ENCODE measurements at places on chromosomes 13 and 19.
A peak's percentile ranks its signal among the peaks of the same experiment; 100 is the strongest.

- DNase-seq, result no peak
Observed at GRCh38 chr13:30752201-30752797, 17.0 kb downstream of the ALOX5AP start.

GRCh38 chr13:43285933-43286597 lies 262.7 kb downstream of the DNAJC15 start:
- no peak for DNase-seq

GRCh38 chr13:100899720-100900316 lies 225.2 kb upstream of the TMTC4 start:
- DNase-seq, result no peak

- DNase-seq, result no peak
Observed at GRCh38 chr13:24223341-24224231, 63.1 kb downstream of the SPATA13 start.

- no peak for DNase-seq
Observed at GRCh38 chr13:20719783-20720182, 16.3 kb downstream of the IL17D start.

DNA sequence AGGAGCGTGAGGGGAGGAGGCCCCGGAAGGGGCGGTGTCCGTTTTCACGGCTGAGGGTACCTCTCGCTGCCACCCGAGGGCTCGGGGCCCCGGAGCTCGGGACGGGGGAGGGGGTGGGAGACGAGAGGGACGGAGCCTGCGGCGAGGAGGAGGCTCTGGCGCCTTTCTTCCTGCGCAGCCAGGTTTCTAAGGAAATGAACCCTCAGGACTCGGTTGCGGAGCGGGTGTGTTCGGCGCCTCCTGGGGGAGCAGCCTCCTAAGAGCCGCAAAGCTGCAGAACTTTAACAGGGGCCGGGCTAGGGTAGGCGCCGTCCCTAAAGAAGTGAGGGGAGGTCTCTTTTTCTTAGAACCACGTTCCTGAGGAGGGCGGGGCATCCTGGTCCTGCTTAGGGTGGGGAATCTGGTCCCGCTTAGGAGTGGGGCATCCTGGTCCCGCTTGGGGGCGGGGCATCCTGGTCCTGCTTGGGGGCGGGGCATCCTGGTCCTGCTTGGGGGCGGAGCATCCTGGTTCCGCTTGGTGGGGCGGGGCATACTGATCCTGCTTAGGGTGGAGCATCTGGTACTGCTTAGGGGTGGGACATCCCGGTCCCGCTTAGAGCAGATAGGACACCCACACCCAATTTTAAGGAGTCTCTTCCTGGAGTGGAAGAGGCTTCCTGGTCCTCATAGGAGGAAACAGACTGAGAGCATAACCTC lies 6.2 kb downstream of the SYT5 start:
- DNase-seq, result no peak

DNA sequence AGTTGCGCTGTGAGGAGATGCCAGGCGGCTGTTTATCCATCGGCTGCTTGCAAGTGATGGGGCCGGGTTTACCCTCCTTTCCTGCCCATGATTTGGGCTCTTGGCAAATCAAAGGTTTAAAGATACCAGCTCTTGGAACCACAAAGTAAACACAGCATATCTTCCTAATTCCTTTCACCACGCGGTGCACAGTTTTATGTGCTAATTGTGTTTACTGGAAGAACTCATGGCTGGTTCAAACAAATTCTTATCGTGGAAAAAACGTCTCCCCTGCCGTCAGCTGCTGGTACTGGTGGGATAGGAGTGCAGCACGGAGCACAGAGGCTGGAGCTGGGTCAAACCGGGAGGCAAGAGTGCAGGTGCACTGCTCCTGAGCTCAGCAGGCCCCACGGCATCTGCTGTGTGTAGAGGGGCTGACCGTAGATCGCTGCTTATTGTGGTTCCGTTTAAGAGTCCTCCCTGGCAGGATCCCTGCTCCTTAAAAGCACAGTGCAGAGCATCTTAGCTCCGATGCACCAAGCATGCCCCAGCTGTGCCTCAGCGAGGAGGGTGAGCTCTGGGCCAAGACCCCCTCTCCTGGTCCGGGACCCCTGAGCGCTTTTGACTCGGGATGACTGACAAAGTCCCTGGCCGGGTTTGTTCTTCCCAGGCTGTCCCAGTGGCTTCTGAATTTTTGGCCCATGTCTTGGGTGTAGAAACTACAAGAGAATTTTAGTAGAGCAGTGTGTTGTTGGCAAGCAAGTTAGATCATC lies 51.3 kb upstream of the GAS6 start:
- DNase-seq, result no peak

- no peak for DNase-seq
Observed at GRCh38 chr19:13211426-13212308, 61.5 kb downstream of the IER2 start.

DNA sequence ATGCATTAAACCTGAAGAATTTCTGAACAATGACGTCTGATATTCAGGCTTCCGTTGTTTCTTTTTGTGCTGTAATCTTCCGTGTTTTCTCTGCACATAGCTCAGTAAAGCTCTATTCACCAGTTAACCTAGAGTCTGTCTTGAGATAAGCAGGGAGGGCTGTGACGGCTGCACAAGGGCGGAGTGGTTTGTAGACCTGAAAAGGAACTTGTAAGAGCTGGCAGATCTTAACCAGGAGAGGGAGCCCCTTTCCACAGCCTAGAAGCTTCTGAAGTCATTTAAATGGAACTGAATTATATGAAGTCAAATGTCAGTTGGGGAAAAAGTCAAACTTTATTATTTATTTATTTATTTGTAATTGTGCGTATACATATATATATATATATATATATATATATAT lies 27.5 kb downstream of the DPRX start:
- peak; percentile 7 for DNase-seq

DNA sequence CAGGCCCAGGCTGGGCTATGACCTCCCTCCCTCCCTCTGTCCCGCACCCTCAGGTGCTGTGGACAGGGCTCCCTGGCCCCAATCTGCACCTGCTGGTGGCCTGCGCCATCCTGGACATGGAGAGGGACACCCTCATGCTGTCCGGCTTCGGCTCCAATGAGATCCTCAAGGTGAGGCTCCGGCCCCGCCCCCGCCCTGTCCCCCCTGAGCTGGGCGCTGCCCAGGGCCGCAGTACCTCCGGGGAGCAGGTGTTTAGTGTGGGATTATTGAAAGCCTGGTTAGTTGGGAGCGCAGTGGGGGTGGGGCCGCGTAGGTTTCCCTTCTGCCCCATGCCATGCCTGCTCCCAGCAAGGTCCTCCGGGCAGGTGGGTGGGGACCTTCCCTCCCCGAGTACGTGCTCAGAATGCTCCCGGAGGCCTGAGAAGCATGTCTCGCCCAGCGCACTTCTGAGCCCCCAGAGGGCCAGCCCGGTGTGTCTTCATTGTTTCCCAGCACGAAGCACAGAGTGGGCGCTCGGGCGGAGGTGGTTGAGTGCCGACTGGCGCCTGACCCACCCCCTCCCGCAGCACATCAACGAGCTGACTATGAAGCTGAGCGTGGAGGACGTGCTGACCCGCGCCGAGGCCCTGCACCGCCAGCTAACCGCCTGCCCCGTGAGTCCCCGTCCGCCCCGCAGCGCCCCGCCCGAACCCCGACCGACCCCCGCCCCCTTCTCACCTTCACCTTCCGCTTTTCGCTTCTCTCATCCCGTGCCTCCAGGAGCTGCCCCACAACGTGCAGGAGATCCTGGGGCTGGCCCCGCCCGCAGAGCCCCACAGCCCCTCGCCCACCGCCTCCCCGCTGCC lies 8.8 kb downstream of the IL4I1 start:
- no peak for DNase-seq

- peak; percentile 44 for DNase-seq
Observed at GRCh38 chr13:96089749-96090239, at the start of gene HS6ST3. Gene HS6ST3, plus strand, starts transcription at chr13:96090107.

- no peak for DNase-seq
Observed at GRCh38 chr13:110653851-110654250, 38.5 kb downstream of the NAXD start.

DNA sequence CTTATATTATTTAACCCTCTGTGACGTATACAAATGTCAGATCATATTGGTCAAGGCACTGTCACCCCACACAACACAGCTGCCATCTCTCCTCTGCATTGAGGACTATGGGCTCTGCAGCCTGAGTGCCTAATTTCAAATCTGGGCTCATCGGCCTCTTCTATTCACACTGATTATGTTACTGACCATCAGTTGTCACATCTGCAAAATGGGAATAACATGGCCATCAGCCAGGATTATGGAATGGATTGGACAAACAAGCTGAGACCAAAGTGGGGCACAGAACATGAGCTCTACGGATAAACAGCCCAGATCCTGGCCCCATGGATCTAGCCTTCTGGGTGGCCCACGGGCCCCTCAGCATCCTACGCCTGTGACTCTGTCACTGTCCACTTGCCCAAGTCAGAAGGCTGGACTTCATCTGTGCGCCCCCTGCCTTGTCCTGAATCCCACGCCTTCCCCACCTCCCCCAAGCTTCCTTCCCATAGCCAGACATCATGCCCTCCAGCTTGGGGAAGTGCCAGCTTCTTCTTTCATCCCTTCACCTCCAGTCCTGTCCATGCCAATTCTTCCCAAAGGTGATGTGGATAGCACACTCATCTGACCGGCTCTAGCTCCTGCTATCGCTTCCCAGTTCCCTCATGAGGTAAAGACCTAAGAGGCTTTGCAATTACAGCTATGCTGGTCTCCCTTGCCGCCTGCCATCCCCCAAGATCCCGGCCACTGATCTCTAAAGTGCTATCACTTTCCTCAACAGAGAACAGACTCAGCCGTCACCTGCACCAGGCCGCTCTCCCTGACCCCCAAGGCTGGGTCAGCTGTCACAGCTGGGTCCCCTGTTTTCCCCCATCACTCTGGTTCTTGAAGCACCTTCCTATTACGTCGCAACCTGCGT lies 872 bp downstream of the FARSA start:
- DNase-seq, result no peak

GRCh38 chr19:28201462-28201943 lies 1011.4 kb downstream of the UQCRFS1 start:
- DNase-seq, result no peak

- DNase-seq, result no peak
Observed at GRCh38 chr19:37304884-37305255, 66.0 kb upstream of the ZNF527 start.

DNA sequence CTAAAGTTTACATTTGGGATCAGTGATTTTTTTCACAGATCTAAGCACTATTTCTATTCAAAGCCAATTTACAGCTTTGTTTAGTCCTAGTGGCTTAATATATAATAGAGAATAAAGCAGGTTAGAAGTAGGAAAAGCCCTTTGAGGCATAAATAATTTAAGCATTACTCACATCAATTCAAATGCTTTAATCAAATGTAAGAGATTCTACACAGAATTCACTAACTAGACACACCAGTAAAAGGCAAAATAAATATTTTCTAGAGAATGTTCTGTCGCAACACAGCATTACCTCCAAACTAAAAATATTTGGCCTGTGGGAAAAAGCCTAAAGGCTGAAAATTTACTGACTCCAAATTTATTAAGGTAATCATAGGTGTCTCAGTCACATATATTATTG lies 31.3 kb downstream of the KCTD12 start:
- DNase-seq, result no peak

DNA sequence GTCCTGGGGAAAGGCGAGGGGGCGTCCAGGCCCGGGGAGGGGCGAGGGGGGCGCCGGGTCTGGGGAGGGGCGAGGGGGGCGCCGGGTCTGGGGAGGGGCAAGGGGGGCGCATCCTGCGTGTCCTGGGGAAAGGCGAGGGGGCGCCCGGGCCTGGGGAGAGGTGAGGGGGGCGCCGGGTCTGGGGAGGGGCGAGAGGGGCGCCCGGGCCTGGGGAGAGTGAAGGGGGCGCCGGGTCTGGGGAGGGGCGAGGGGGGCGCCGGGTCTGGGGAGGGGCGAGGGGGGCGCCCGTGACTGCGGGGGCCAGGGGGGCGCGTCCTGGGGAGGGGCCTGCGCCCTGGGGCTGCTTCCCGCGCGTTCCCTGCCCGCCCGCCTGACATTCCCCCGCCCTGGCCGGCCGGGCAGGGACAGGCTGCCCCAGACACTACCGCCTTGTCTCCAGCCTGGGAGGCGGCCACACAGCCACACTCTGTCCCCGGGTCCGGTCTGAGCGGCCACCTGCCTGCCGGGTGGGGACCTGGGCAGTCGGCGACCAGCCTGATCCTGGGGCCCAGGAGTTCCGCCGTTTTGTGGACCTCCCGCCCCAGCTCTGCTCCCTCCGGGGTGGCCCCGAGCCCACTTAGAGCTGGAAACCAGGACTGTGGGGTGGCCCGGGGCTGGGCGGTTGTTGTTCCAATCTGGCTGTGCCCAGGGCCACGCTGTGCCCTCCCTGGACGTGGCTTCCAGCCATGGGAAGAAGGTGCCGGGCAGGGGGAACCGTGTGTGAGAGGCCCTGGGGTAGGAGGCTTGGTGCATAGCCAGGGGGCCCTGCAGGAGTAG lies 11.8 kb downstream of the PALM start:
- no peak for DNase-seq

DNA sequence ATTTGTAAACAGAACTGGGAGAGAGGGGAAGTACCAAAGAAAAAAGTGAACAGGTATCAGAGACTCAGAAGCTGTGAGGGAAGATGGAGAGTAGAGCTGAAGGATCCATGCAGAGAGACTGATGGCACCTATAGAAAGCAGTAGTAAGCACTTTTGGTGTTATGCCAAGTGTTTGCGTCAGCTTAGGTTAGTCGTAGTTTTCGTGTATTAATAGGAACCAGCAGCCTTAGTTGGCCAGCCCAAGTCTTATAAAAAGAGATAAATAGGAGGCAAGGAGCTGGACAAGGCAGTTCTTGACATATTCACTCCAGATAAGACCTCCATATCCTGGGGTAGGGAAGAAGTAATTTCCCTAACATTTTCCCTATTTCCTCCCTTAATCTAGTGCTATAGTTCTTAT lies 214.2 kb downstream of the OXGR1 start:
- no peak for DNase-seq

Measured in KBM-7 (cell line).